ENCODE measurements at places on chromosomes 7 and 10.

DNA sequence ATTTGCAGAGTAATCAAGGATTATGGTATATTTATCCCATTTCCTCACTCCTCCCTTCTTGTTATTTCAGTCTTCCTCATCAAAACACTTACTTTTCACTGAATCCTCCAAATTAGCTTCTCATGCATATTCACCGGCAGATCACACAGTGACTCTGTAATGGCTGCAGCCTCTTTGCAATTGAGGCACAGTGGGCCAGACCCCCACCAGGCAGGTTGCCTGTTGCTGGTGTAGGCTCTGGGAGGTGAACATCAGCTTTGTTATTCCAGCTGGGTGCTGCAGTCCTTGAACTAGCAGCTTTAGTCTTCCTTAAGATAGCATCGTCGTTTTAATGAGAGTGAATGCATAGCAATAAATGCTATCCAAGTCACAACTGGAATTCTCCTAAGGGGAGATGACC is 449.3 kb downstream of the CNTNAP2 start:
- no peak for DNase-seq

- DNase-seq, result no peak
Measured at GRCh38 chr10:48940372-48940771, 732 bp upstream of the LRRC18 start.

- peak; percentile 93 for DNase-seq
Measured at GRCh38 chr7:131327626-131328376, at the start of gene MKLN1. TSS of gene MKLN1 (plus strand) at chr7:131327876. CDS start at chr7:131327900, 24 bp downstream.

DNA sequence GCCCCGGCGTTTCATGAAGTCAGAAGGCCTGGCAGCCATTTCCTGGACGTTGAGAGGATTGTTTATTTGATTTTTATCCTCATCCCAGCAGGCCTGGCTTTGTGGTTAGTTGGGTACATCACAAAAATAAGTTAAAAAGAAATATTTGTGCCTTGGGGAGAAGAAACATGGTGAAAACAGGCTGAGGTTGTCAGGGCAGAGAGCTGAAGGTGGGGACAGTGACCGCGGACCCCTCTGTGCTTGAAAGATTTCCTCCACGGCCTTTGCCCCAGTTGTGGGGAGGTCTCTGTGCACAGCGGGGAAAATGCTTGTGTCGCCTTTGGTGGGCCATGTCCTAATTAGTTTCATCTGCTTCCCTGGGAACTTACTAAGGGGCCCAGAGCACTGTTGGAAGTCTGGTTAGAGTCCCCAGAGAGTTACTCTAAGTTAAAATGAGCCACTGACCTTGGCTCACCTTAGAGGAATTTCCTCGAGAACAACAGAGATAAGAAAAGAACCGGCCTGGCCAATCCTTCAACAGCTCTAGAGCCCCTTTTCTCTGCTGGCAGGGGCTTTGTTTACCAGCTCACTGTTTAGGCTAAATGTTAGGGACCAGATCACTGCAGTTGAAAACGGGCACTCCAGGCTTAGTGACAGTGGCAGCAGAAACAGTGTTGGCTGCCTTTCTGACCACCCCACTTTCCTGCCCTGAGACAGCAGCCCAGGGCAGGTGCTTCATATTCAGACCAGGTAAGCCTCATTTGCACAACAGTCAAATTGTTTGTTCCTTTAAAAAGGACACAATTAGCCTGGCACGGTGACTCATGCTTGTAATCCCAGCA is 37.9 kb downstream of the CRCP start:
- no peak for DNase-seq

DNA sequence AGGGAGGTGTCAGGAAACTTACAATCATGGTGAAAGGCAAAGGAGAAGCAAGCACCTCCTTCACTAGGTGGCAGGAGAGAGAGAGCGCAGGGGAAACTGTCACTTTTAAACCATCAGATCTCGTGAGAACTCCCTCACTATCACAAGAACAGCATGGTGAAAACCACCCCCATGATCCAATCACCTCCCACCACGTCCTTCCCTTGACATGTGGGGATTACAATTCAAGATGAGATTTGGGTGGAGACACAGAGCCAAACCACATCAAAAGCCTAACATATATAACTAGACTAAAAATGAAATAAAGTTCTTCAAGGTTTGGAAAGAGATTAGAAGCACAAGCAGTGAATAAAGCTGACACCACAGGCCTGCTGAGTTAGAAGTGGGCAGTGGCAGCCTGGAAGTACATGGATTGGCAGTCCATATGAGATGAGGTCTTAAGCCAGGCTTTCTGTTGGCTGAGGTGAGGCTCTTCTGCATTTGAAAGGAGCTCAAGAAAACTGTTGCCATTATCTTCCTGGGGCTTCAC is 96.4 kb upstream of the MDFIC start:
- peak; percentile 67 for DNase-seq

DNA sequence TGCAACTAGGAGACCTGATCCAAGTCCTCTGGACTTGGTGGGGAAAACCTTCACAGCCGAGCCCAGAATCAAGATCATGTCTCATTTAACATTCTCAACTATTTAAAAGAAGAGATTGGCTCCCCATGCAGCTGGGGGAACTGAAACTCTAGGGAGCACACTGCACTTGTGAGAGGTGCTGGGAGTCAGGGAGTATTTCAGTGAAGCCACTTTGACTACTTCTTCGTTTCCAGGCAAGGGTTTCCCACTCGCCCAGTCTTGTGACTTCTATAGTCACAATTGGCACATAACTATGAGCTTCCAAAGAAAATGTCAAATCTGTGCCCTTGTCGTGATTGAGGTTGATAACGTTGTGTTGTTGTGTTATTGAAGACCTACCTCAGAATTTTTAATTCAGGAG is 62.9 kb downstream of the AKR1B1 start:
- DNase-seq, result no peak

GRCh38 chr10:108052981-108053380 is 888.5 kb upstream of the SORCS1 start:
- no peak for DNase-seq

- DNase-seq, result no peak
Measured at GRCh38 chr7:20132585-20132984, 84.6 kb downstream of the MACC1 start.

DNA sequence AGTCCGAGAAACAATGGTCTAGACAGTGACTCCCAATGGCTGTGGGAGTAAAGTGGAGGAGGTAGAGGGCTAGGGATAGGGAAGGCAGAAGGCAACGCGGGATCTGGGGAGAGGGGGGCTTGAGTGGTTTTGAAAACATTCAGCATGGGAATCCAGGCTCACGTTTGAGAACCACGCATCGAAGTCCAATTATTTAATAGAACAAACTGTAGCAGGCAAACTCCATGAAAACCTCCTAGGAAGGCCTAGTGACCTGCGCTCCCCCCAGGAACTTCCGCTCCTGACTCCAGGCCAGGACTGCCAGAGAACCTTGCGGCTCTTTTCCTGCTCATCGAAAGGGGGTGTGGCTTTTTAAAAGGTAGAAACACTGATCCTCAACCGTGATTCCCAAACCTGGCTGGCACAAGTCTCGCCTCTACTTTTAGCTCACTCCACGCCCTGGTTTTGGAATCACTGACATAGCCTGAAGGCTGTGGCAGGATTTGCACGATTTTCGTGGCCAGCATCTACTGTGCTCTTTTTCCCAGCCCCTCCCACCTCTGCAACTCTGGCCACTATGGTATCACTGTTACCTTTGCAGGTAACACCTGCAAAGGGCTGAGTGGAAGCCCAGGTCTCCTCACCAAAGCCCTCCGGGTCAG is 43.4 kb downstream of the MYOF start:
- DNase-seq, result no peak

- DNase-seq, result no peak
Measured at GRCh38 chr10:49627644-49628247, 13.9 kb downstream of the CHAT start.

DNA sequence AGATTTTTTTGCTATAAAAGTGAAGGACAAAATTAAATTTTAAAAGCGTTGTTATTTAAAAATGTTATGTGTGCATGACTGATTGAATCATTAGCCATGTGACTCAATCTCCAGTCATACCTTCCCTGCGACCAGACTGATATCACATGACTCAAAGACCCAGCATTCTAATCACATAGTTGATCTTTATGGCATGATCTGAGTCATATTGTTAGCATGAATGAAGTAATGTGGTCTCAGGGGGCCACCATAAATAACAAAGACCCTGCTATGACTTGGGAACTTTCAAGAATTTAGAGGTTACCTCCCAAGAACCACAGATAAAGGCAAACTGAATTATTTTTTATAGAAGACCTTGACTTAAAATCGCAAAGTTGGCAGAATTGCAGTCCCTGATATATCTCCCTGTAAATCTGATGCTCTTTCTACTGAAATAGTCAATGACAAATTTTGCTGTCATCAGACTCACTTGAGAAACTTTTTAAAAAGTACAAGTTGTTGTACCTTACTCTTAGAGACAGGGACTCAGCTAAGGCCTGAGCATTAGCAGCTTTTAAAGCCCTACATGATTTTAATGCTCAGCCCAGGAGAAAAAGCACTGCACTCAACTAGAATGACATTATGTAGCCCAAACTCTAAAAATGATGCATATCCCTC is 717.3 kb downstream of the XPNPEP1 start:
- no peak for DNase-seq

GRCh38 chr7:51318001-51318400 is 1.4 kb upstream of the COBL start:
- no peak for DNase-seq

DNA sequence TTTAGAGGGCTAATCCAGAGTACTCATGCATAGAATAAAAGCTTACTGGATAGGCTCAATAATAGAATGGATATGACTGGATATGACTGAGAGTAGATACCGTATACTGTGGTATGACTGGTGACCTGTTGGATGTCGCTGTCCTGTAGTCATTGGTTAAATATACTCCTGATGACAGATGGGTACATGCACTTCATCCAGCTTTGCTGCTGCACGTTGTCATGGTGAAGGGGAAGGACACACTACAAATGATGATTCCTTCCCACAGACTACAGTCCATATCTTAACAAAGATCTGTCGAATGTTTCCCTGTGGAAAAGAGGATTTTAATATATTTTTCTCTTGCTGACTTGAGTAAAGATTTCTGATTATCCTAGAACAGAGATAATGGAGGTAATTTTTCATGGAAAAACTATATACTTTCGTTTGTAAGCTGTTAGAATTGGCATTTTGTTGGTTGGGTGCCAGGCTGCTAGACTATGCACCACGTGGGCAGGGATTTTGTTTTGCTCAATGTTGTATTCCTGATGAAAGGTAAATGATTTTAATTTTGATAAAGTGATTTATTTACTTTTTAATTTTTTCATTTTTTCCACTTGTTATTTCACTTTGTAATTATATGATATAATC is 97.3 kb downstream of the PPP1R9A start:
- no peak for DNase-seq

GRCh38 chr7:102991540-102992214 is 78.9 kb downstream of the LRRC17 start:
- no peak for DNase-seq

DNA sequence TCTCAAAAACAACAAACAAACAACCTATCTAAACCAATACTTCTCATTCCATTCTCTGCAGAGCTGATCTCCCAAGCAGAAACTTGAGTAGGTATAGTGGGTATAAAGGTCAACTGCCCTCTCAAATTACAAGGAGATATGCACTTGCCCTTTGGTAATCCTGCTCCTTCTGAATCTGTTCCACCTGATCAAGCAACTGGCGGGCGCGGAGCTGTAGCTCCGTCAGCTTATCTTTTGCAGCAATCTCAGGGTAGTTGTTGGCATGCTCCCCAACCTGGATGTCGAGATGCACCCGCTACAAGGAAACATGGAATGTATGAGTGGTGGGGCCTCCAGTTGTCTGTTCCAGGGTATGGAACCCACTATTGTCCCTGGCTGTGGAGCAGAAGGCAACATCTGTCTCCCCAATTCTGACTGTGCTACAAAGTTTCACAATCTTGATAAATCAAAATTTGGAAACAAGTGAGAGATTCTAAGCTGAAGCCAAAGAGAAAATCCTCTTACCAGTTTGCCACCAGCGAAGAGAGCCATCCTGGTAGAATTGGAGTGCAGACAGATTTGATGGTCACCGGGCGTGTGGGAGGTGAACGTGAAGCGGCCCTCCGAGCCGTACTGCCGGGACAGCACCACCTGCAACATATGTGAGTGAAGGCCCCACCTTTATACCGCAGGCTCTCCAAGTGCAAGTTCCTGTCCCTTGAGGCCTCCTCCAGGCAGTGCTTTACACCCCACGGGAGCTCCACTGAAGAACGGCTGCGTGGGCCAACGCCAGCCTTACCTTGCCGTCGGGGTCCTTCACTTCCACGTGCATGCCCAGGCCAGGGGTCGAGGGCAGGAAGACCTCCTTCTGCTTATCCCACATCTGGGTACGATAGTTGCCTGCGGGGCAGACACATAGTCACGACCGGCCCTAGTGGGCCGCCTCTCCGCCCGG is 819 bp downstream of the TMED4 start:
- DNase-seq, result peak; percentile 49

- DNase-seq, result no peak
Measured at GRCh38 chr10:8316284-8316683, 261.8 kb downstream of the GATA3 start.

DNA sequence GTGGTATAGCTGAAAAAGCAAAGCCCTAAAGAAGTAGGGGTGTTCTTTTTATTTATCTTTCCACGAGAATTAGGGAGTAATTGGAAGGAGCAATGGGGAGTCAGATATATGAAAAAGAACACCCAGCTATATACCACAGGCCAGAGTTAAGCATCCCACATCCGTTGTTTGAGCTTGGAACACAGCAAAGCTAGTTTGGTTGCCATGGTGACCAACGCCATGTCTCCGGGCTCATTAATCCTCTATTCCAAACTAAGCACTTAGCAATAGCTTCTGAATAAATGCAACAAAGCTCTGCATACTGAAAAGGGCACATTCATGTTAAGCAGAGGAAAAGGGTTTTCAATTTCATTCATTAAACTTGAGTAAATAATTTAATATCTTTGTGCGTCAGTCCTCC is 23.5 kb downstream of the ASB4 start:
- no peak for DNase-seq

- no peak for DNase-seq
Measured at GRCh38 chr7:94575646-94576045, 66.0 kb downstream of the CASD1 start.

DNA sequence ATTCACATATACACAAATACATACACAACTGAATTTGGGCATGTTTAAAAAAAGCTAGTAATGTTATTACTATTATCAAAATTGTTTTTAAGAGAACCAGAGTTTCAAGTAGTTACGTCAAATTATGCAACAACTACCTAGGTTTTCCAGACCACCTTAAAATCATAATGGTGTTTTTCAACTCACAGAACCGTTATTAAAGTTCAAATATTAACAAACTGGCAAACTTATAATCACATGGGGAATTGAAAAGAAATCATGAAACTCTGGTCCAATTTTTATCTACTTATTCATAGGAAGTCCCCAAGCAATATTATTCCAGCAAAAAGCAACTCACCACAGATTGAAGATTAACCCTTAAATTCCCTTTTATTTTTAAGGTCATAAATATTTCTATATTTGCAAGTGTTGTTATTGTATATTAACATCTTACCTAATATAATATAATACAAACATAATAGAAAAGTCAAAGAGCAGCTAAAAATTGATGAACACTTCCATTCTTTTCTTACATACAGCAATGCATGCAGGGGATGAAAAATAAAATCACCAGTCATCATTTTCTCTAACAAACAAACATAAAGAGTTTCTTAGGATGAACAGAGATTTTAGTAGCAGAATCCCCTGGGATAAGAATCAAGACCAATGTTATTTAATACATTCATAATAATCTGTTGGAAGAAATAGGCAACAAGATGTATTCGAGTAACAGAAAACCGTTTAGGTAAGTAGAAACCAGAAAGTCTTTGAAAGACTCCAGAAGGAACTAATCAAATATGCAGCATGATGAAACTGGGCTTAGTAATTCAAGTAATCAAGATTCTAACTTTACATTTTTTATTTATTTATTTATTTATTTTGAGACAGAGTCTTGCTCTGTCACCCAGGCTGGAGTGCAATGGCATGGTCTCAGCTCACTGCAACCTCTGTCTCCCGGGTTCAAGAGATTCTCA is 391.1 kb downstream of the PARD3 start:
- no peak for DNase-seq
